H9 (cell line): ENCODE measurements at places on chromosomes 2 and 18.

- no peak for DNase-seq
Observed at GRCh38 chr2:234830853-234831252, 121.0 kb upstream of the SH3BP4 start.

DNA sequence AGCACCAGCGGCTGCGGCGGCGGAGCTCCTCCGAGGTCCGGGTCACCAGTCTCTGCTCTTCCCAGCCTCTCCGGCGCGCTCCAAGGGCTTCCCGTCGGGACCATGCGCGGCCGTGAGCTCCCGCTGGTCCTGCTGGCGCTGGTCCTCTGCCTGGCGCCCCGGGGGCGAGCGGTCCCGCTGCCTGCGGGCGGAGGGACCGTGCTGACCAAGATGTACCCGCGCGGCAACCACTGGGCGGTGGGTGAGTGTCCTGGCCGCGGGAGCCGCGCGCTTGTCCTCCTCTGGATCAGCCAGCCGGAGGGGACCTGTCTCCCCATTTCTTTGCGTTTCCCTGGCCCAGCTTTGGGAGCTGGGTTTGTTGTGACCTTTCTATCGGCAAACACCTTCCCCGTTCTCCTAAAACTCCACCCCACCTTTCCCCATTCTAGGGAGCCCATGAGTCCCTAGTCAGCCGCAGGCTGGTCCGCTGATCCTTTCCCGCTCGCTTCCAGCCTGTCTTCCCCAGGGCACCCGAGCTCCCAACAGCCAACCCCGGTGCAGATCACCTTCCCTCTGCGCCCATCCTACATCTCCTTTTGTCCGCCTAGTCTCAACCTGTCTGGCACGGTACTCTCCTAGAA, 316 bp downstream of the GRP start:
- DNase-seq, result peak; percentile 45

GRCh38 chr2:150188177-150188576, 299.3 kb downstream of the RND3 start:
- no peak for DNase-seq

- no peak for DNase-seq
Observed at GRCh38 chr2:58156780-58157179, 84.3 kb downstream of the FANCL start.

DNA sequence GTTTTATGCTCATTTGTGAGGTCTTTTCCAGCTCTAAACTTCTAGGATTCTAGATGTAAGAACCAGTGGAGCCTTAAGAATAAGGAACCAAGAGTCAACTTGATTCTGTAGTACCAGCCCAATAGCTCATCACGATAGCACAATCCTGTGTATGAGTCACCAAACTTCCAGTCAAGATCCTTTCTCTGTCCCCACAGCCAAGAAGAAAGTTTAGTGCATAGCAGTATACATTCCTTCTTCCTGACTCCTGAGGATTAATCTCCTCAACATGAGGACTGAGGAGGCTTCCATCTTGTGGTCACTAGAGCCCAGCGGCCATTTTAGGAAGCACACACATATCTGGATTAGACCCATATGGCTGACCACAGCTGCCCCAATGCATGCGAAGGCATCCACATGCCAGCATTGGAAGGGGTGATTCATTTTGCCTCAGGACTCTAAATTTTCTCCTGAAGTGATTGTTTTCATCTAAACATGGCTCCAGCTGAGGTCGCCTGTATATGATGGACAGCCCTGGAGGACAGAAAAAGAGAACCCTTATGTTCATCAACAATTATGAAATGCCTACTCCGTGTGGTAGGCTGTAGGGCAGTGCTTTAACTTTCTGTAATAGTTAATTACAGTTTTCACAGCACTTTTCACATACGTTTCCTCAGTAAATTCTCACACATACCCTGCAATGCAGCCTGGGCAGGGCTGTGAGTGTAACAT, 53.5 kb downstream of the RASGRP3 start:
- no peak for DNase-seq

DNA sequence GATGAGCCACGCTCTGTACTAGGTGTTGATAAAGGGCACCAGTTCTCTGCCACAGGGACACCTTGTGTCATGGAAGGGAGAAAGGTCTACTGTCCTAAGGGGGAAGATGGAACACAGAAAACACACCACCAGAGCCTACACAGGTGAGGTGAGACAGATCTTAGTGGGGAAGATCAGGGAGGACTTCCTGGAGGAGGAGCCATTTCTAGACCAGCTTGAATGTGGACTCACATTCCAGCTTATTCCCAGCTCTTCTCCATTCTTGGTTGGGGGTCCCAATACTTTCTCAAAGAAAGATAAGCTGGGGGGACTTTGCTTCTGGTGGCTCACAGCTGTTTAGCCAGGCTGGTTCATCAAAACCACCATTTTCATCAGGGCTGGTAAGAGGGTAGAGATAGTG, 36.2 kb downstream of the EMX1 start:
- no peak for DNase-seq

DNA sequence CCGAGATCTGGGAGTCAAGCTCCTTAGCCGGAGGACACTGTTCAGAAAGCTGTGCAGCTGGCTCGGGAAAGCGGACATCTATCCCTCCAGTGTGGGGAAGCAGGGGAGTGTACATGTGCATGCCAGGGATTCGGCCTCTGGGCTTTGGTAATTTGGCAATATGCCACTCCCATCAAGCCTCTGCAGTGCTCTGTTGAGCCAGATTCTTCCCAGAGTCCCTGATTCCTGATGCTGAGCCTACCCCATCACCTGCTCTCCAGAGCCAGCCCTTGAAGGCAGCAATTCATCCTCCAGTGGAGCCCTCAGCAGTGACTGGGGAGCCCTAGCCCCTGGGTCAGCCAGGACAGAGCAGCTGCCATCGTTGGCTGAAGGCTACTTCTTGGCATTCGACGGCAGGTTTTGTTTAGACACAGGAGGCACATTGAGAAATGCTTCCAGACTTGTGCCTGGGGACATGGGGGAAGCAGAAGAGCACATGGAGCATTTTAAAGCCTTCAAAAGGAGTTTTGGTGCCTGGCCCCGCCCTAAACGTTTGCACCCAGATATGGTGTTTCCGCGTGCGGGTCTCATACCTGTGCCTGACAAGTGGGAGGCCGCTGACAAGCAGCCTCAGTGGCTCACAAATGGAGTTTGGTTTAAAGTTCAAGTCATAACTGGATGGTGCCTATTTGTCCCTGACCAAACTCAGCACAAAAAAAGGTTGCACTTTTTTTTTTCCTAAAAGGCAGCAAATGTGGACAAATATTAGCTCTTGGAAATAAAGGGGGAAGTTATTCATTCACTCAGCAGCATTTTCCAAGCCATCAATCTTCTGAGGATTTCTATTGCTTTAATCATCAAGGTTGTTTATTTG, 272.8 kb downstream of the CYRIA start:
- no peak for DNase-seq

GRCh38 chr2:172964511-172965139, 111.0 kb upstream of the MAP3K20 start:
- no peak for DNase-seq

- DNase-seq, result no peak
Observed at GRCh38 chr2:144010096-144010836, 509.7 kb downstream of the ZEB2 start.
